Activated CD4-positive, alpha-beta T cell treated with anti-CD3 and anti-CD28 coated beads for 48 hours (primary cell): ENCODE measurements at places on chromosomes 5 and 9.

DNA sequence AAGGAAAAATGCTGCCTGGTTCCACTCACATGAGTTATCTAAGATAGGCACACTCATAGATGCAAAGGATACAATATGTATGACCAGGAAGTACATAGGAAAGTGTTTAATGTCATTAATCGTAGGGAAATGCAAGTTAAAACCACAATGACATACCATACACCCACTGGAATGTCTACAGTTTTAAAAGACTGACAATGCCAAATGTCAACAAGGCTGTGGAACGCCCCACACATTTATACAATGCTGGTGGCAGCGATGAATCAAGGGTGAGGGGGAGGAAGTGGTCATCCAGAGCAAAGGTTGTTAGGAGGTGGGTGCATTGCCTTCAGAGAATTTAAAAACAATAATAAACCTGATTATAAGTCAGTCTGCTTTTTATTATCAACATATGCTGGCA lies 437.8 kb downstream of the ARHGEF28 start:
- no peak for DNase-seq

DNA sequence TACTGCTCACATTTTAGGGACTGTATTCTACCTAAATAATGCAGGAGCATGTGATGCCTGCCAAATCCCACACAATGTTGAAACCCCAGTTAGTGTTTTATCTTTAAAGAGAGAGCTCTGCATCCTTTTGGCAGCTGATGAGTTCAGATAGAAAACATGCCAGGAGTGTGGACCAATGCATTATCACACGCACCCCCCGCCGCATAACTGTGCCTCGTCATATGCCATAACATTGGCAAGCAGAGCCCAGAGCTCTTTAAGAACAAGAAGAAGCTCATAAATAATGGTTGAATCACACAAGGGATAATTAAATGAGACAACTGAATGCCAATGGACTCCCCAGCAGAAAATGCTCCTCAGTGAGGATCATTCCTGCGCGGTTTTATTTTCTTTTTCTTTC lies 52.8 kb upstream of the RORB start:
- DNase-seq: no peak

DNA sequence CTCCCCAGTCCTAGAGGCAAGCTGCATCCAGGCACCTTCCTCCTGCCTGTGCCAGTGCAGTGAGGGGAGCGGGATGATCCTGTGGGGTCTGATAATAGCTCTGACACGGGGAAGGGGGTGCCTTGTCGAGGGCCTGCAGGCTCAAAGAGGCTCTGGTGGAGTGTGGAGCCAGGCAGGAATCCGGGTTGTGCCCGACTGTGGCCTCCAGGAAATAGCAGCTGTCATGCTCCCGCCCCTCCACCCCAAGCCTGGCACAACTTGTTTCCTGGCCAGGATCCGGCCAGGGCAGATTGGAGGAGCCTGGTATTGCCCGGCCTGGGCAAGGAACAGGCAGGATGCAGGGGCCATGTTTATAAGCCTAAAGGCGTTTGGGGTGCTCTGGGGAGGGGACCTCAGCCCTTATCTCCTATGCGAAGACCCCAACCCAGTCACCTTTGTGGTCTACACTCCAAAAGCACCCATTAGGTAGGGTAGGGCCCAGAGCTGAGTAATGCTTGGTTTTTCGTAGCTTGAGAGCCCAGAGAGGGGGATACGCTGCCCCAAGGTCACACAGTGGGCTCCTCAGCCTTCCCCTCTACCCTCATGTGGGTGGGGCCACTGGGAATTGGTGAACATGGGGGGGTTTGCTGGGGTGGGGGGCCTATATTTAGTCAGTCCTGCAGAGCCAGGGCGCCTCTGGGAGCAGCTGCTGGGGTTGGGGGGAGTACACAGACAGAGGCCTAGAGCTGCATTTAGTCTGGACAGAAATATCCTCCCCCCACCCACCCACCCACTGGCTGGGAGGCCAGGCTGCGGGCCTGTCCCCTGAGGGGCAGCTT lies 12.2 kb downstream of the CXXC5 start:
- no peak for DNase-seq

- no peak for DNase-seq
Observed at GRCh38 chr9:22740781-22741180, 294.2 kb downstream of the DMRTA1 start.

- no peak for DNase-seq
Observed at GRCh38 chr9:122988920-122989621, 44.4 kb upstream of the GPR21 start.

DNA sequence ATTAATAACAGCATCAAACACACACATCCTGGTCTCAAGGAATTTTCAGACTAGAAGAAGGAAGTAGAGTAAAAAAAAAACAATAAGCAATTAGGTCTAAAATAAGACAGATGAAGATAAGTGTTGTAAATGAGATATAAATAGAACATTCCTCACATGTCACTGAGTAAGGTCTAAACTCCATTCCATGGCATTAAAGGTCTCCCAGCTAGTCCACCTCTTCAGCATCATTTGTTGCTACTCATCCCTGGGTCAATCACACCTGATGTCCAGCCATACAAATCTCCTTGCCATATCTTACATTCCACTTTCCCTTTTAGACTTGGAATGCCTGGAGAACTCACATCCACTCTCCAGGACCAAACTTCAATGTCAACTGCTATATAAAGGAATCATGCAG lies 214.1 kb upstream of the KLF4 start:
- no peak for DNase-seq

DNA sequence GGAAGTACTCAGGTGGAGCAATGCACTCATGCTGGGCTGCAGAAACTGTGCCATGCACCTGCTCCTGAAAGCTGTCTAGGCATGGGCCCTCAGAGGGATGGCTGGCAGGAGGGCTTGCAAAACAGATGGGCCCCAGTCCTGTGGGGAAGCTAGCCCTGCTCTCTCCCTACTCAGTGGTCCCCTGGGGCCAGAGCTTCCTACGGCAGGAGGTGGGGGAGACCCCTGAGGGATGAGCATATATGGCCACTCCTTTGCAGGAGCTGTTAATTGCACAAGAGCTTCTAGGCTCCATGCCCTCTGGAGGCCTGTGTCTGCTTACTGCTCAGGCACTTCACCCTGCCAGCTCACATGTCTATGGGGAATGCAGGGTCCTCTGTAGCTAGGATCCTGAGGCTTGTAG lies 545.3 kb upstream of the PTPRD start:
- no peak for DNase-seq

GRCh38 chr9:131020862-131021261 lies 11.9 kb downstream of the LAMC3 start:
- no peak for DNase-seq

DNA sequence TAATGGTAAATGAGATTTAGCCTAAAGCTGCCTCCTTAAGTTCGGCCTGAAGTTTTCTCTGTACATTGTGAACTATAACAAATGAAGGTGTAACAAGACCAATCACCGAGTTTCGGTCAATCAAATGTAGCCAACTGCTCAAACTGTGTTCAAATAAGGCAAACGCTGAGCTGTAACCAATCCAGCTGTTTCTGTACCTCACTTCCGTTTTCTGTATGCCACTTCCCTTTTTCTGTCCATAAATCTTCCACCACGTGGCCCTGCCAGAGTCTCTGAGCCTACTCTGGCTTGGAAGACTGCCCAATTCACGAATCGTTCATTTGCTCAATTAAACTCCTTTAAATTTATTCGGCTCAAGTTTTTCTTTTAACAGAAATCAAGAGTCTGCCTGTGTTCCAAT lies 193.5 kb upstream of the KLF9 start:
- no peak for DNase-seq

- DNase-seq: no peak
Observed at GRCh38 chr9:107816561-107817021, 327.0 kb upstream of the KLF4 start.

GRCh38 chr5:74465724-74466123 lies 174.8 kb downstream of the ENC1 start:
- no peak for DNase-seq

DNA sequence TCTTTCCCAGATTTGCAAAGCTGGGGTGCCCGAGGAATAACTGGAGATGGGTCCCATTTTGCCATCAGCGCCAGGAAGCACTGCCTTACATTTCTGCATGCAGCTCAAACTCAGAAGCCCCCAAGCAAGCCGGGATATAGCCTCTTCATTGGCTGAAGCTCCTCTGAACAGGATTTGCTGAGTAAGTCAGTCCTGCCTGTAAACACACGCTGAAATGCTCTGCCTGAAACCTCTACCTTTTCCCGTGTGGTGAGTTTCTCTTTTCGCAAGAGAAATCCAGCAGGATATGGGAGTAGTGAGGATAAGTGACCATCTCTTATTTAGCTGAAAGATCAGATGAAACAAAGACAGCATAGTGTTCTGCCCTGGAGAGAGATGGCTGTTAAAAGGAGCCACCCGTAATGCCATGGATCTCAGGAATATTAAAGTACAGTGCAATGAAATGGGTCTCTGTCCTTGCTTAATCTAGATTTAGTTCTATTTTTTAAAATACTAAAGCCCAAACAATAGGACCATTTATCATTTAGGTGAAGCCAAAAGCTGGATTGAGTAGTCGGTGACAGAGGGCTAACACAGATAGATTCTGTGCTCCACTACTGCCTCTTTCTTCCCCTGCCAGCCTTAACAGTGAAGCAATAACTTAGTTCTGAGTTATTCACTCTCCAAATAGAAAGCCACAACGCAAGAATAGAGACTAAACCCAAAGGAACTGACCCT lies 177.5 kb upstream of the PPP2R2B start:
- DNase-seq: no peak

- no peak for DNase-seq
Observed at GRCh38 chr5:83750749-83751148, 30.1 kb upstream of the HAPLN1 start.

- no peak for DNase-seq
Observed at GRCh38 chr5:59328709-59329296, 564.7 kb downstream of the PDE4D start.

GRCh38 chr5:59097116-59097515 lies 514.2 kb downstream of the RAB3C start:
- DNase-seq: no peak

- no peak for DNase-seq
Observed at GRCh38 chr5:157864067-157864466, 5.1 kb upstream of the CLINT1 start.

DNA sequence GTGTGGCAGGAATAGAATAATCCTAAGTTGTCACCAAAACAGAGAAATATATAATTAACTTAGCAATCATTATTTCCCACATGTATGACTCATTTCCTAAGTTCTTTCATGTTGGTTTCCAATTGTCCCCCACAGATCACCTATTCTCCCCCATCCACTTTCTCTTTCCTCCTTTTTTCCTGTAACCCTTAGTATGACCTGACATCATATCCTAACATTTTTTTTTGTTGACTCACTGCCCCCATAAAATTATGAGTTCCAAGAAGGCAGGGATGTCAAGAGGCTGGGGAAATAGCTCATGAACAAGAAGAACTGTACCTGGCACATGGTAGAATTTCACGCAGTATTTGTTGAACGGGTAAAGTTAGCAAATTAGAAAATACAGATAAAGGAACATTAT lies 186.7 kb downstream of the DCP2 start:
- no peak for DNase-seq

DNA sequence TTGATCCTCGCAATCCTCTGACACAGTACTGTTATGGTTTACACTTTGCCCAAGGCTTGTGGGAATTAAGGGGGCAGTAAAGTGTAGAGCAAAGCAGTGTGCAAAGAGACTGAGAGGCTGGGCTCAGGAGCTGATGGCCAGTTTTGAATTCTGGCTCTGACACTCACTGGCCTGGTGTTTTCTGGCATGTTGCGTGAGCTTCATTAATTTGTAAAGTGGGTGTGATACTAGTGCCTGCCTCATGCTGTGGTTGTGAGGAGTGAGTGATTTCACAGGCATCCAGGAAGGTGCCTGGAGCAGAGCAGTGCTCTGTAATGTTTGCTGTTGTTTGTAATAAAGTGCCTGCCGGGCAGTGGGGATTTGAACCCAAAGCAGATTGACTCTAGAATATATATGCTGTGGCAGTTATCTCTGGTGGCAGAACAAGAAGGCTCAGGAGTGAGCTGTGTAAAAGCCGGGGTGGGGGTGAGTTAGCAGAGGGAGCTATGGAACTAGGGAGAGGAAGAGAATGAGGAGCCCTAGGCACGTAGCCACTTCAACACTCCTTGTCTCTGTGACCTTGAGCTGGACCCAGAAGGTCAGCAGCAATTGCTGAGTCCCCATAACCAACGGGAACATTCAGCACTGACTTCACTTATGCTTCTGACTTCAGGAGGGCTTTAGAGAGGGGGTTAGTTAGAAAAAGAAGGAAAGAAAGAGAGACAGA lies 108.5 kb downstream of the DOCK2 start:
- no peak for DNase-seq

- DNase-seq: peak; percentile 39
Observed at GRCh38 chr5:132420706-132421272, 51.3 kb downstream of the SLC22A5 start.

DNA sequence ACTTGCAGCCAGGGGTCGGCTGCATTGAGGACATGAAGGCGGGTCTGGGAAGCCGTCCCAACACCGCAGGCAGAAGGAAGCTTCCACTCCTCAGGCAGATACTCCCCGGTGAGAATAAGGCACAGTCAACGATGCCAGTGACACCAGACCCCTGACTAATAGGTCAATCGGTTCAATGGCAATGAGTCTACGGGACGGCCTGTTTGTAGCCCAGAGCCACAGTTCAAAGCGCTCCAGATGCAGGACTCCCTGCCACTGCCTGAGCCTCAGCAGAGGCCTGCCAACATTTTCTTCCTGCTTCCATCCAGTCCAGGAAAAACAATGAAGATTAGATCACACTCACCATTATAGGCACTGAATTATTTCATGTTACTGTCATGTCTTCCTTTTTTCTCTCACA lies 84.5 kb upstream of the SIMC1 start:
- DNase-seq: no peak

DNA sequence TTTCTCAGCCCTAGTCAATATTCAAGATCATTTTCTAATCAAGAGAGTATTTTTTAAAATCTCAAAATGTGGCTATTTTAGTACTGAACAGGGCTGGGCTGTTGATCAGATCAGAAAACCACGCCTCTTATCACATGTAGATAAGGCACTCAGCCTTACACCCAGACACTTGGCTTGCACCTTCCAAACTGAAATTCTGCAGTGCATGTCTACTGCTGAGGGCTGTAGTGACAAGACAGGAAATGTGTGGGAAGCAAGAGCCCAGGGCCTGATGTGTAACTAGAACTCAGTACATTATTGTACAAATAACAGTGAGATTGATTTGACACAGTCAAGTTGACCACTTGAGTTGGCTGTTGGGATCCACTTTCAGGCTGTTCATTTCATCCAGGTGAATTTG lies 48.6 kb downstream of the UBE2QL1 start:
- DNase-seq: no peak

DNA sequence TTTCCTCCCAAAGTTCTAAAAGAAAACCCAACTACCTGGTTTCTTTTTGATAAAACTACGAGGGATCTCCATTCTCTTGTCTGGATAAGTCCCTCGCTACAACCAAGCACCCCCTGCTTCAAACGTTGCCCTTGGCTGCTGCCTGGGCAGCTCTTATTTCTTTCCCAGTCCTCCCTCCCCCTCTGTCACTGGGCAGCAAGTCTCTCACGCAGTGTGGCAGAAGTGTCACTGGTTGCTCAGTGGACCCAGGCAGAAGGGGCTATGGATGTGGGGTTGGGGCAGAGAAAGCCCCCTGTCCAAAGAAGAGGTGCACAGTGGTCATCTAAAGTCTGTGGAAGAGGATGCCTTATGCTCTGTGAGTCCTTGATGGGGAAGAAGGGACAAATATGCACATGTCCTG lies 7.2 kb upstream of the SMIM32 start:
- DNase-seq: no peak
